ENCODE measurements at places on chromosomes 2 and 18.

DNA sequence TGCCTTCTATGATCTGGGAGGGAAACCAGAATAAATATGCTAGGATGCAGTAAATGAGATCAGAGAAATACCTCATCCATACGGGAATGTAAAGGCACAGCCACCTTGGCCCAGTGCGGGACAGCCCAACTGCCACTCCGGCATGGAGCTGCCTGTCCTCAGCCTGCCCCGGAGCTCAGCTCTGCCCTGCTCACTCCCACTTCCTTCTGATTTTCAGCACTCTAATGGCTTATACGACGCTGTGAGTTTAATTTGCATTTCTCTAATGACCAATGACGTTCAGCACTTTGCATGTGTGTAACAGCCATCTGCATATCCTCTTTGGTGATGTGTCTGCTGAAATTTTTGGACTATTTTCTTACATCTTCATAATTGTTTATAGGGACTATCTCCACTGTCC, 172.5 kb upstream of the RAB6C start:
- DNase-seq = no peak

DNA sequence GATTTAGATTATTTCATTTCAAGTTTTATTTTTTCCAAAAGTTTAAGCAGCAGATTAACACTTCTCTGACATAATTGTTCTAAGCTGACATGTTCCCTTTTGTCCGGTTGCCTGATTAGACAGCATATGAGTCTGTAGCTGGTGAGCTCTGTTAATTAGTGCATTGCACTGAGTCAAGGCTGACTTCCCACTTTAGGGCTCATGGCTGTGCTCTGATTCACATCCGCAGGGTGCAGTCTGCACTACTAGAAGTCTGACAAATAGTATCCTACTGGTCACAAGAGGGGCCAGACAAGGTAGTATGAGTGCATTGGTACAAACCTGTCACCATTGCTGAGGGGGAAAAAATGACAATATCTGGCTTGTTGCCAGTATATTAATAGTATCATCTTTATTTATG, 443.9 kb upstream of the ZNF804A start:
- no peak for DNase-seq

- no peak for DNase-seq
These were observed 52.9 kb upstream of the NFE2L2 start for GRCh38 chr2:177317443-177317842.

DNA sequence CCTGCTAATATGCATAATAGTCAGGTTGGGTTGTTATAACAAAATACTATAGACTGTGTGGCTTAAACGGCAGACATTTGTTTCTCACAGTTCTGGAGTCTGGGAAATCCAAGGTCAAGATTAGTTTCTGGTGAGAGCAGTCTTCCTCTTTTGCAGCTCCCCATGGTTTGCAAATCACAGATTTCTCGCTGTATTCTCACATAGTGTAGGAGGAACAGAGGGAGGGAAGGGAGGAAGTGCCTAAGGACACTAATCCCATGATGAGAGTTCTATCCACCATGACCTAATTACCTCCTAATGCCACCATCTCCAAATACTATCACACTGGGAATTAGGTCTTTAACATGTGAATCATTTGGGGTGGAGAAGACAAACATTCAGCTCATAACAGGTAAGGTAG, 20.1 kb upstream of the PTH2R start:
- no peak for DNase-seq

GRCh38 chr2:45855374-45855773, 203.9 kb downstream of the PRKCE start:
- no peak for DNase-seq

- no peak for DNase-seq
These were observed 71.5 kb downstream of the BABAM2 start for GRCh38 chr2:27962006-27962405.

- DNase-seq = no peak
These were observed 969.1 kb upstream of the CDH2 start for GRCh38 chr18:29146068-29146467.

DNA sequence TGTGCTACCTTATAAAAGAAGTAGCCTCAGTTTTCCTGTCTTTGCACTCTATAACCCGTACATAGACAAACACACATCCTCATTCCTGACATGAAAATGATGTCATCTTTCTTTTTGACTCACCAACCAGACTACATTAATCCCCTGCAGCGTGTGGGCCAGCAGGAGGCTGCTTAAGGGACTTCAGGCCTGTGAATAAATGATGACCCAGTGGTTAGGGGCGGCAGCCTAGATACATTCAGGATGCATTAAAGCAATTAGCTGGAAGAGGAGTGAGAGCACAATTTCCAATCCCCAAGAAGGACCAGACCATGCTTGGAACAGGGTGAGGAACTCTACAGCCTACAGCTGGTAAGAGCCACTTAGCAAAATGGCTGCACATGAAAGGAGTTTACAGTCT, 57.3 kb upstream of the KLF7 start:
- peak; percentile 40 for DNase-seq

DNA sequence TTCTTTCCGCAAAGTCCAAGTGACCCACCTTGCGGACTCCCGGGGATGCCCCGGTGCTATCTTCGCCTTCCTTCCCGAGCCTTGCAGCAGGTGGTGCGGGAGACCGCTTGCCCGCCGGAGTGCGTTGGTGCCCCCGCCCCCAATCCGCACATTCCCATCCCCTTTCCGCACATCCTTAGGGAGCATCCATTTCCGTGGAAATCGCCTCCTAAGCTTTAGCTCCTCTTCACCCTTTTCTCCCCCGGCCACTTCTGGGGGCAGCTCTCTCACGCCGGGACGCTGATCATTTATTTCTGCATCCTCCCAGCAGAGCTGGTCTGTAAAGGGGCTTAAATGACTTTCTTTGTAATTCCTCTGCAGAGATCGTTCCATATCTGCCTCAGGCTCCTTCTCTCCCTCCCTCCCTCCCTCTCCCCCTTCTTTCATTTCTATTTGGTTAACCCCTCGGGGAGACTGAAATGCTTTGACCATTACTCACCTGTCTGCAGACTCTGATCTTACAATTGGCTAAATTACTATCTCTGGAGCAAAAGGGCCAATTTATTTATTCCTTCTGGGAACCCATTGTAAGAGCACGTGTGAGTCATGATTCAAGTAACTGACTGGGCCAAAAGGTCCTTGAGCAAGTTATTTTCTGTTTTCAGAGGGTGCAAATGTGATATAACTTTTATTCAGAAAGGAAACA, 1.3 kb upstream of the LYPD1 start:
- no peak for DNase-seq

GRCh38 chr2:53640466-53640865, 127.1 kb upstream of the CHAC2 start:
- no peak for DNase-seq

GRCh38 chr2:42572297-42573081, 4.1 kb downstream of the MTA3 start:
- no peak for DNase-seq

- no peak for DNase-seq
These were observed 164.5 kb downstream of the RBM43 start for GRCh38 chr2:151097128-151097527.

GRCh38 chr2:18792226-18792629, 202.9 kb upstream of the NT5C1B start:
- DNase-seq = no peak

GRCh38 chr2:210515911-210516310, 39.4 kb upstream of the LANCL1 start:
- no peak for DNase-seq

GRCh38 chr2:59988341-59988740, 565.1 kb downstream of the BCL11A start:
- no peak for DNase-seq

GRCh38 chr2:179981085-179981484, 26.0 kb downstream of the CWC22 start:
- no peak for DNase-seq

DNA sequence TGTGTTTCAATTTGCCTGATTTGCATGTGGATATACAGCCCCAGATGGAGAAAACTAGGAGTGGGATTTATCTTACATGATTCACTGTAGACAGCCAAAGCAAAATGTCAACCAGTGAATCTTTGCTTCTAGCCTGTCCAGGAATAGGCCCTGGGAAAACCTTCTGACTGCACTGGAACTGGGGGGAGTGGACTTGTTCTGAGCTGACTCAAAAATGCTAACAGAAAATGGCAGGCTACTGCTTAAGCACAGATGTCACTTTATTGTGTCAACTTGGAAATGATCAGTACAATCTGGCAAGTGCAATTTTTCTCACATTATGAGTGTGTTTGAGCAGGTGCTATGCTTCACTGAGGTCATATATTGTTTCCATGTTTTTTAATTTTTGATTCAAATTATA, 593.7 kb downstream of the NRXN1 start:
- DNase-seq = no peak

Data from stimulated activated CD4-positive, alpha-beta T cell treated with anti-CD3 and anti-CD28 coated beads, Interleukin-2, amount 100 ng/mL, for 24 hours (primary cell).